Colonic mucosa (tissue), 4 donors: ENCODE measurements at places on chromosomes 3 and 15. TPM values are rescaled to one million over a fixed set of nuclear protein-coding genes. Genes with fewer than 3 reads are reported as not detected.

- DNase-seq, result no peak
Observed at GRCh38 chr3:149464542-149465328, 9.8 kb upstream of the TM4SF4 start.

ETV5 gene
- 3.1 TPM for total RNA-seq

FOXB1 gene
- not detected for total RNA-seq

GRCh38 chr3:167166594-167167253, 213.4 kb downstream of the ZBBX start:
- DNase-seq, result no peak

DNA sequence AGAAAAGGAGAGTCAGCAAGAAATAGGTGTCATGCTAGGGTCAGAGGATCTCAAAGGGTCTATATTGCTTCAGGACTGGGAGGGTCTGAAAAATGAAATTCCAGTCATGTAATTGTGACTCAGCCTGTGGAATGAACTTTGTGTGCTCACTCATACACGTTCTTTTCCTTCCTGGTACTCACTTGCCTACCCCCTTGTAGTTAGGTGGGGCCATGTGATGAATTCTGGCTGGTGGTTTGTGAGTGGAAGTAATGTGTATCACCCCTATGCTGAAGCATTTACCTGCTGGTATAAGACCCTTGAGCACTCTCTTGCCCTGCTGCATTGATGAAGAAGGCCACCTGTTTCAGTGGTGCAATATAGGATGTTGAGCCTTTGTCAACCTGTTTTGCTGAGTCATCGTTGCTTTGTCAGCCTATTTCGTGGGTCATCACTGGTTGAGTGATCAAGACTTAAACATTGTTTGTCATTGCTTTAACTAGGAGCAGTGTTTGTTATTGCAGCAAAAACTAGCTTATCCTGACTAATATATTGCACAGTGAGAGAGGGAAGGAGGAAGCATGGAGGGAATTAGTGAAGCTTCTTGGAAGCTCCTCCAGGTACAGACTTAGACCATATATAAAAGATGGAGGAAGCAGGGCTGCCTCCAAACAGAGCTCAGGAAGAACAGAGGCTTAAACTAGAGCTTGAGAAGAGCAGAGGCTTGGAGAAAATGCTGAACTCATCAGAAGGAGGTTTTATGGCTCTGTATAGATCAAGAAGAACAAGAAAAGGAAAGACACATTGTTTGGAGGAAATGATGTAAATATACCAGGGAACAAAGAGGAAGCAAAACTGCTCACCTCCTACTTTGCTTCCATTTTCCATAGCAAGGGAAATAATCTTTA, 28.9 kb downstream of the TLNRD1 start:
- DNase-seq, result no peak

- no peak for DNase-seq
Observed at GRCh38 chr3:192494174-192494573, 233.2 kb downstream of the FGF12 start.

TM4SF1 gene
- total RNA-seq, result 48.7 TPM

GRCh38 chr3:123610331-123610730, 25.5 kb upstream of the HACD2 start:
- DNase-seq, result no peak

GRK7 gene
- total RNA-seq, result not detected

DNA sequence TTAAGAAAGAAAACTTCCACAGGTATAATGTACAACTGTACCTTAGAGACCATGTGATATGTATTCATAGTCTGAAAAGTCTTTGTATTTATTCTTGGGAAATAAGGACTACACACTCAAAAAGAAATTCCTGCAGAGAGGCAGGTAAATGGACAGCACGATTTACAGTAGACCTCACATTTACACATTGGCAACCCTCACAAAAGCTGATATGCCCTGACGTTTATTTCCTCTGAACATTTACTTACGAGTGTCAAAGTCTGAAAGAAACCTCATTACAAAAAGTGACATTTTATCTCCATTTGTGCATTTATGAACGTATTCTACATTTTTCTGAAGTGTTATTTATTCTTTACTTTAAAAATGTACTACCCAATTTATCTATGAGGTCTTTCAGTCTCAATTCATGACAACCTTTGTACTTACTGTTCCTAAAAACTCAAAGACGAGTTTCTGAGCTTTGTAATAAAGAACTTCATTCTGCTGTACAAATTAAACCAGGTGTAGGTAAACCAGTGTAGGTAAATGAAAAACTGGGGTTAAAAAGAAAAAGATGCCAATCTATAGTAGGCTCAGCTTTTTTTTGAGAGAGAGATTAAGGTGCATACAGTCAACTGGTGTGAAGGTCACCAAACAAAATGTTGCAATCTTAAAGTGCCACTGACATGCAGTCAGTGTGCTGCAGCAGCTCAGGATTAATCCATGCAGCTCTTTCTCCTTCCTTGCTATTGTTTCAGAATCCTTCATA, 44.3 kb downstream of the THRB start:
- no peak for DNase-seq

LIPC gene
- 2.9 TPM for total RNA-seq

DNA sequence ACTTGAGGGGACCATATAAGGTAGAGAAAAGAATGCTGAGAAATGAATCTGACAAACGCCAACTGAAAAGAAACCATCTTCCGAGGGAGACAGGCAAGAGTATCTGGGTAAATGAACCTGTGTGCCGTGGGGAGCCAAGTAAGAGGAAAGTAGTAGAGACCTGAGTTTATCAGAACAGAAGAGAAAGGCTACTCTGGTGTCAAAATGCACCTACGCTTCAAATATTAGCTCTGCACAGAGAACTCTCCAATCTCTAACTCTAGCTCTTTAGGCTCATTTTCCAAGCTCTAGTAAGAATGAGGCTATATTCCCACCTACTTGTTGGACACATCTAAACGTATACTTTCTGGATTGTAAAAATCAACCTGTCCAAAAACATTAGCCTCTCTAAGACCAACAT, 53.5 kb downstream of the TOP2B start:
- DNase-seq, result no peak

- peak; percentile 36 for DNase-seq
Observed at GRCh38 chr15:42395838-42396237, 36.5 kb downstream of the CAPN3 start.

- DNase-seq, result no peak
Observed at GRCh38 chr3:169818316-169818715, 5.6 kb upstream of the LRRC34 start.

RIOX2 gene
- total RNA-seq, result 21.9 TPM

DNA sequence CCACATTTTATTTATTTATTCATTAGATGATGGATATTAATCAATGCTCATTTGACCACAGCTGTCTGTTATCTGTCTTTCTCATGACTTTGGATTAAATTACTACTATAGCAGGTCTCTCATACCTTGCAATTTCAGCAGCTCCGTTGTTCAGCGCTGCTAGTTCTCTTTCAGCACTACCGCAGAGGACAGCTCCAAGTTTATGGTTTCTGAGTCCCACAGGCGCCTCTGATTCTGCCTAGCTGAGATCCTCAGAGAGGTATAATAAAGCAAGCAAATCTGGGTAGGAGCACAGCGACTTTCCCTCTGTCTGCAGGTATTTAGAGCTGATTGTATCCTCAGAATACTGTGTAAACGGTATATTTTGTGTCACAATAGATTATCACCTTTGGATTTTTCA, 204.9 kb downstream of the CNTN4 start:
- peak; percentile 34 for DNase-seq

BCL6 gene
- 30.2 TPM for total RNA-seq

DUOXA2 gene
- total RNA-seq, result 30.2 TPM

DNA sequence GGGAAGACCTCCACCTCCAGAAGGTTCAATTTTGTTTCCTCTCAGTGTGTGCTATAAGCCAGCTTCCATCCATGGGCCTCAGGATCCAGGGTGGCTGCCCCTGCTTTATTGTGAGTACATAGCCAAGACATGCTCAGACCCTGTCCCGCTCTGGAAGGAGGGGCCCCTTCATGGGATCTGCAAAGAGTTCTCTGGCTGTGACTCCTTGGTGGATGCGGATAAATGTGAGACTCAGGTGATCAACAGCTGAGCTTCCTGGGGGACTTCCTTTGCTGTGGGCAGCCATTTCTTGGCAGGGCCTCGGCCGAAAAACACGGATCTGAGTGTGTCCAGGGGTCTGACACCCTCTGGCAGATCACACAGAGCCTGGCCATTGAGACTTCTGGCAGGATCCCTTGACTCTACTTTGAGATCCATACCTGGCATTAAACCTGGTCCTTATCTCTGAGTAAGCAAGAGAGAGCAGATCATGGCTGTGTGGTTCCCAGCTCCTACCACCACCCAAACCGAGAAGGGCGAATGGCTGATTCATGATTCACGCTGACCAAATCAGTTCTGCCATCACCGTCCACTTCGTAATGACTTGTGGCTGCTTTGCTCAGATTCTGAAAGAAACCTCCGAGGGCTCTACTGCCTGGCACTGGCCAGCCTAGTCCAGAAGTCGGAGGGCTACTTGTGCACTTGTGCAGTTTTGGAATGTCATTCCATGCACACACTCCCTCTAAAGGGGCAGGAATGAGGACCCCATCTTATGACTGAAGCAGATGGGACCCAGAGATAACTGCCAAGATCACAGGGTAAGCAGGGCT, 68.1 kb downstream of the SENP2 start:
- no peak for DNase-seq

DNA sequence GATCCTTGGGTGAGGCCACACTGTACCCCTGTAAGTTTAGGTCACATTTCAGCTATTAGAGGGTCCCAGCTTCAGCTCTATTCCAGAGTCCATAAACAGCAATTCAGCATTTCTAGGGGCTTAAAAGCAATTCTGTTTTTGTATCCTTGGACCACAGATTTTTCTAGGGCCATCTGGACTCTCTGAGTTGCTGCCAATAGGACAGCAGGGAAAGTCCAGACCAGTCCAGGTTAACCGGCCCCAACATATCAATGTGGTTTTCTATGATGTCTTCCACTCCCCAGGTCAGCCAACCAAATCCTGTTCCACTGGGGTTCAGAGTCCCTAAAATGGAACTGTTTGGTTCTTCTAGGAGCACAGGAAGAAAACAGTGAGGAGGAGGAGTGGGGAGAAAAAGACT, 40.0 kb downstream of the TYRO3 start:
- DNase-seq, result no peak

GRCh38 chr3:185825639-185826481, 1.0 kb upstream of the IGF2BP2 start:
- DNase-seq, result peak; percentile 75

DNA sequence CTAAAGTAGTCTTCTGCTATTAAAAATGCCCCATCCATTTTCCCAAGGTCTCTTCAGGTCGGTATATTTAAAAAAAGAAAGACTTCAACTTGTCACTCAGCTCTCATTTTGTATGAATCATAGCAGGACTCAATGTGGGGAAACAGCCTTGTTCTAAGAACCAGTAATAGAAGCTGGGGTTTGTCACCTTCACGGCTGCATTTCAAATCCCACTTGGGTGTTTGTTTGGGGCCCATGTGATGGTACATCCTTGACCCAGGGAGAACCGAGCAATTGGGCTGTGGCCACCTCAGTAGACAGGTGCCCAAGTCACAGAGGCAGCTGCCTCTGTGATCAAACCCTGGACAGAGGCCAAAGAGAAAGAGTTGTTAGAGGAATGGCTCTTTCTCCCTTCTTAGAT, 70.3 kb upstream of the ARL8B start:
- DNase-seq, result no peak

C3orf20 gene
- total RNA-seq, result 0.08 TPM

DNA sequence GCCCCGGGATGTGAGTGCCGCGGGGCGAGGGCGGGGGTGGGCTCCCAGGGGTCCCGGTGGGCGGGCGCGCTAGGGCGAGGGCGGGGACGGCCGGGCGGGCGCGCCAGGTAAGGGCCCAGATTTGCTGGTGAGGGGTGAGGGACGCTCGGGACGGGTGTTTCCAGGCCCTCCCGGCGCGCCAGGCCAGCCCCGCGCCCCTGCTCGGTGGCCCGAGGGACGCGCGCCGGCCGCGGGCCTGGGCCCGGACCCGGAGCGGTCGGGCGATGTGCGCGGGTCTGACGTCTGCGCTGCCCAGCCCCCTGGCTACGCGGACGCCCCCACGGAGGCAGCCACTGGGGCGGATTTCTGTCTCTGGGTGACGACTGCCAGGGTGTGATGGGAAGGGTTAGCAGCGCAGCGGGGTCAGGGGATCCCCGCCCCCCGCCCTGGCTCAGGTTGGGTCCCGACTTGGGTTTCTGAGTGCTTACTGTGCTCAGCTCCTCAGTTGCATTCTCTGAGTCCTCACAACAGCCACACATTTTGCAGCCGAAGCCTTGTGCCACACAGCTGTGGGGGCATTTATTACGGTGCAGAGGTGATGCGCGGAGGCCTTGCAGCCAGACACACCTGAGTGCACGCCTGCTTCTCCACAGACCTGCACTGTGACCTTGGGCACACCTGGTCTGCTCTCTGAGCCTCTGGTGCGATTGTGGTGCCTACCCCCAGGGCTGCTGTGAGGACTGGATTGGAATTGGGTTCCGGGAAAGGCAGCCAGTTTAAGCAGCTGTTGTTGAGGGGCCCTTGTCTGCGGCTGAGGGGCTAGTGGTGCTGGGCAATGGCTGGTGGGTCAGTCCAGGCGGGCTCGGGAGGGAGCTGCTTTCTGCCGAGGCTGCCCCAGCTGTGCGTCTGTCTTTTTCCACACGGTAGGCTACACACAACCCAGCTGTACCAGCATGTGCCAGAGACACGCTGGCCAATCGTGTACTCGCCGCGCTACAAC, 523 bp downstream of the HDAC11 start:
- peak; percentile 47 for DNase-seq

CHRFAM7A gene
- total RNA-seq, result 0.42 TPM

CD80 gene
- 0.30 TPM for total RNA-seq

GOLGA8H gene
- not detected for total RNA-seq

DNA sequence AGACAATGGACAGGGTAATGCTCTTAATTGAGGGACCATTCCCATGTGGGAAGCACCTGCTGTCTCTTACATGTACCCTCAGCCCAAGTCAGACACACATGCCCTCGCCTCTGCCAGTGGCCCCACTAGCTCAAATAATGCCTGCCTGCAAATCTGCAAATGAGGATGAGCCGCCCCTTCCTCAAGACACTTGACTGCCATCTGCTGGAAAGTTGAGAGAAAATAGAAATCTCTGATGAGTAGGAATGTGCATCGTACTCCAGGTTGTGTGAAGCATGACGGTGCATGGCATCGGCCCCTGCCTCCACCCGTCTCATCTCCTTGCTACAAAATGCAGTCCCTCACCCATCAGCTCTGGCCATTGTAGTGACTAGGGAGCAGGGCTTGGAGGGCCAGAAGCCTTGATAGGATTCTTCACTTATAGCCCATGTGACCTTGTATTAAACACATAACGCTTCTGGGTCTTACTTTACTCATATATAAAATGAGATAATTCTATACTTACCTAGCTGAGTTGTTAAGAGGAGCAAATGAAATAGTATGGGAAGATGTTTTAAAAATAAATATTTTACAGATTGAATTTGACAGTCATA, 6.3 kb upstream of the SCN5A start:
- no peak for DNase-seq

- DNase-seq, result no peak
Observed at GRCh38 chr15:86229306-86229705, 149.6 kb downstream of the AGBL1 start.

DNA sequence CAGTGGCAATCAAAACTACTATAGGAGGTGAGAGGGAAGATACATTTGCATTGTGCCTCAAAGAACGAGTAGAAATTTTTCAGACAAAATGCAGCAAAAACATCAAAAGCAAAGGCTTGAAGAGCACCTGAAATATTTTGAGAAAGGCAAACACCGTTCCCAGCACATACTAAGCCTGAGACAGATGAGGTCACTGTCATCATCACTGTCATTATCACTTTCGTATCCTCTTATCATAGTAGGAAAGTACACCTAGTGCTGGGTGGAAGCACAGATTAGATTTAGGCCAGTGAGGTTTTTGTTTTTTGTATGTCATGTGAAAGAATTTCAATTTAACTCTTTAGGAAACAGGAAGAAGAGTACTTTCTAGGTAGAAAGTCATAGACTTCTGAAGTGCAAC, 222.0 kb downstream of the GABRB3 start:
- DNase-seq, result no peak
